Ascending aorta (tissue), 2 donors: ENCODE measurements at places on chromosomes 3 and 15. TPM values are rescaled to one million over a fixed set of nuclear protein-coding genes. Genes with fewer than 3 reads are reported as not detected.

CPN2 gene
- total RNA-seq = not detected

UTS2B gene
- total RNA-seq = 16.8 TPM

GRCh38 chr3:167304077-167304476, 76.0 kb downstream of the ZBBX start:
- no peaks in the 10 kb centered on the region for H3K4me1 ChIP-seq
- no peaks in the 10 kb centered on the region for H3K27me3 ChIP-seq
- H3K27ac ChIP-seq = no peak overlapping the region
- H3K4me3 ChIP-seq = no peak overlapping the region

GRCh38 chr3:74617776-74618175, 3.3 kb upstream of the CNTN3 start:
- H3K27me3 ChIP-seq = no peaks in the 10 kb centered on the region
- no peak overlapping the region for H3K27ac ChIP-seq
- no peaks in the 10 kb centered on the region for H3K4me1 ChIP-seq
- H3K36me3 ChIP-seq = no peaks in the 10 kb centered on the region

DNA sequence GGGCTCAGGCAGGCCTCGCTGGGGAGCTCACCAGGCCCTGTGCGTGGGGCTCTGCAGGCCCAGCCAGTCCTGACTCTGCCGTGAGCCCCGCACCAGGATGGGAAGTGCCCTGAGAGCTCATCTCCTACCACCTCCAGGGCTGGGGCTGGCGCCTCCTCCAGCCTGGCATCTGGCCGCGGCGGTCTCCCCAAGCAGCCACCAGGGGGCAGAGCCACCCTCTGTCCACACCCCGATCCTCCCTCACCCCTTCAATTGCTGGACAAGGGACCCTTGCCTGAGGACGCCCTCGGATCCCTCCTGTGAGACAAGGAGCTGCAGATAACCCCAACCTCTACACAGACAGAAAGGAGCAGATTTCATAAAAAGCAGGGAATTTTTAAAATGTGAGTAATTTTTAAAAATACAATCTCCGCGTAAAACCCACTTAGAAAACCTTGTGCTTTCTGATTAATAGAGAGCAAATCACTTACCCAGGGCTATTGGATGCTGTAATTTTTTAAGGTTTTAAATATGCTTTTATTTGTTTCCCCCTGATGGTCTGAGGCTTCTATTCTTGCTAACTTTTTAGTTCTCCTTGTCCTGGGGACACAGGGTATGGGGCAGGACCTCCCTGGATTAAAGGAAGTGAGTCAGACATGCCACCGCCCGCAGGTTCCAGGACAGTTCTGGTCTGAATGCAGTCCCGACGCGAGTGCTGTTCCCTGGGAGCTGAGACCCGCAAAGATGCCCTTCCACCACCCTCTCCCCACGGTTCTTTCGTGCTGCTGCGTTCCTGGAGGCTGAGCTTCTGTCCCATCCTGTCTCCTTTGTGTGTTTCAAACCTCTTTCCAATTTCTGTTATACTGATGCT, 52.3 kb upstream of the CHRNA7 start:
- H3K4me3 ChIP-seq = no peak overlapping the region
- no peak for DNase-seq
- H3K27me3 ChIP-seq = no peaks in the 10 kb centered on the region
- no peak overlapping the region for H3K27ac ChIP-seq
- no peaks in the 10 kb centered on the region for H3K4me1 ChIP-seq
- H3K36me3 ChIP-seq = no peaks in the 10 kb centered on the region

DNA sequence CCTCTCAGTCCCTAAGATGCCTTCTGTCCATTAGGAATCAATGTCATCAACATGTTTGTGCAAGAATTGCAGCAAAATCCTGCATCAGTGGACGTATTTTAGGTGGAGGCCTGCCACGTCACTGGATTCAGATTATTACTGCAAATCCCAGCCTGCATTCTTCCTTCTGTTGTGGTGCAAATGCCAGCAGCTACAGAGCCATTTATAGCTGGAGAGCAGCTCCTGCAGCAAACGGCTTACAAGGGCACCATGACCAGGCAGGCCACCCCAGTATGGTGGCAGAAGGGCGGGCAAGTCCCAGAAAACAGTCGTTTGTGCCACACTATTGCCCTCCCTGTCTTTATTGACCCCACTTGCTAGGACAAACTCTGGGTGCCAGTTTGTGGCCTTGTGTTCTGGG, 74.7 kb downstream of the SNRK start:
- H3K4me1 ChIP-seq = no peaks in the 10 kb centered on the region
- peaks cover 13% of the 10 kb centered on the region for H3K36me3 ChIP-seq
- DNase-seq = no peak

DNA sequence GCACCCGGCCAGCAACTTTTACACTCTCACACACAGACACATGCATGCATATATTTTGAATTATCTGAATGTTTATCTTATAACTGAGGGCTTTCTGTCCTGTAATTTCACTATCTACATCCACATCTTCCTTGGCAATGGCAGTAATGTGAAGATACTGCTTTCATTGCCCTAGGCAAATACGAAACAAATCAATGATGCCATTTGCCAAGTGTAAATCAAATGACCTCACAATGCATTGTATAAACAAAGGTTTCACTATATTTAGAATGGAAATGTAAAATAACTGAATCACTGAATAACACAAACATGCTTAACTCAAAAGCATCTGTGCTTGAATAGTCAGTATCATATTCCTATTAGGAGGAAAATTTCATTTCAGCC, 455.6 kb downstream of the TBL1XR1 start:
- no peak for DNase-seq
- no peaks in the 10 kb centered on the region for H3K4me1 ChIP-seq
- no peaks in the 10 kb centered on the region for H3K36me3 ChIP-seq
- H3K27ac ChIP-seq = no peak overlapping the region
- H3K4me3 ChIP-seq = no peak overlapping the region
